Right hindlimb (tissue), 1 donor: ENCODE measurements at places on chromosomes 12 and 14.

DNA sequence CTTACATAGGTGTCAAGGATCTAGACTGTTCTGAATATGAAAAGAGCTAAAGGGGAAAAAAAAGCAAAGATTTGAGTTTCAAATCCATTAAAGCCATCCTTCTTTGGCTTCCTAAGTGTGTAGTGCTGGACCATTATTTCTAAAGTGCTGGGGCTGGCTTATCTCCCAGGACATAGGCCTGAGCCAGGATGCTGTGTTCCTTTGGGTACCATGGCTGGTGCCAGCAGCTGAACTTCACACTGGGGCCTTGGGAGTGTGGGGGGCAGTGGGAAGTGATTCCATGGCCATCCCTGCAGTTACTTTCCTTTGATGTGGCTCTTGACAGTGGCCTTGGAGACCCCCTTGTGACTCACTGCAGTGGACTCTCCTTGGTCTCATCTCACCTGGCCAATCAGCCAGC, 20.8 kb downstream of the PRMT8 start:
- no peak for DNase-seq

- DNase-seq: no peak
Observed at GRCh38 chr14:104317975-104318557, 179.7 kb downstream of the KIF26A start.

GRCh38 chr12:108078428-108078827, 50.7 kb upstream of the WSCD2 start:
- DNase-seq: no peak

DNA sequence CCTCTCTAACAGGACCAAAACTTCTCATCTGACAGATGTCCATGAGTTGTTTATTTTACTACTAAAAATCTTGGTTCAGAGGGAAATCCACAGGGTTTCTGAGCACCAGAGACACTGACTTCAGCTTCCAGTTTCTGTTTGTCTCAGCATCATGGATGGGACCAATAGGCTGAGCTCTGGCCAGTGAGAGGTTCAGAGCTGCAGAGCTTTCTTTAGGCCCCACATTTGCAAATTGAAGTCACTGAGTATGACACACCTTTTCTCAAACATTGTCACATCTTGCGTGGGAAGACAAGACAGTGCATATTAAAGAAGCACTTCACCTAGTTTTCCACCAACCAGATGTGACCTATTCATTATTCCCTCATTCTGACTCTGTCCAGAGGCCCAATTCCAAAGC, 45.2 kb downstream of the RDH12 start:
- no peak for DNase-seq

DNA sequence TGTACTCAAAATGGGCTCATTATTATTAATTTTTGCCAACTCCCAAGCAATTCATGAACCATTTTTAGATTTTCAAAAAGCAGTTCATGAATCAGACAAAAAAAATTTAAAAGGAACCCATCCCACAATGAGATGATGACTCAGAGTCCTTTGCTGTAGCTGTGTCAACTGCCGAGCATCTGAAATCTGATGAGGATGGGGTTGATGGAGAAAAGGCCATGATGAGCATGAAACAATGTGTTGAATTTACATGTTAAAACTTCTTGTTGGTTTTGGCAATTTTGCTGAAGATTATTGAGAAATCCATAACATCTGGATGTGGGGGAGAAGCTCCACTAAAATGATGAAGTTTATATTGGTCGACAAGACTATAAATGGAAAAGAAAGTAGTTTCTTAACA, 378.0 kb downstream of the FOXG1 start:
- no peak for DNase-seq

DNA sequence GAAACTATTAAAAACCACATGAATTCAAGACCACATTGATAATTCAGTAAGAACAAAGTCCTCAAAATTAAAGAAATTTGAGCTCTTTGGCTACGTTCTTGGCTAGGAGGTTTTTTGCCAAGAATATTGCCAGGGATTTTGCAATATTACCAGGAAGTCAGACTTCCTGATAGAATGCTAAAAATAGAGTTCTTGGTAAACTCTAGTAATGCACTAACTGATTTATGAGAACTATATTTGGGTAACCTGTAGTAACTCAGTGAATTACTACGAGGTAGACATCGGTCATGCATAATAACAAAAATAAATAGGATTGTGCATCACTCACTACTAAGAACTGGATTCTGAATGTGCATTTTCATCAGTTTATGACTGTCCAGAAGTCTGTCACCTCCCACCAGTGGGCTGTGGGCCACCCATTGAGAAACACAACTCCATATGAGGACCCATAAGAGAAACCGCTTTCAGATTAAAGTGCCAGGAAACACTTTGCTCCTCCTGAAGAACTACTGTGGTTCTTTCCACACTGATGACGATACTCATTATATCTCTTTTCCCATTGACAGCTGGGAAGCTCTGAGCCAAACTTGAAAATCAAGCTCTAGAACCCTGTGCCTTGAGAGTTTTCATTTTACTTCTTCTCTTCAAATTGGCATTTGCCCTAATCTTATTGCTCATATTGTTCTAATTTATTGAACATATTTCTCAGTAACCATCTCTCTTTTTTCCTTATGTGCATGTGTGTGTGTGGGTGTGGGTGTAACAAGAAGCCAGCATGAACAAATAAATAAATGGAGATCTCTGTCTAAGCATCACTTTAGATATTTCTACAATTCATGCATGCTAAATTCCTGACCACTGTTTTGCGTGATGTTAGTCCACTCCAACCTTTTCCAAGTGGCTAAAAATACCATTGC, 116.6 kb downstream of the BCL11B start:
- DNase-seq: no peak

DNA sequence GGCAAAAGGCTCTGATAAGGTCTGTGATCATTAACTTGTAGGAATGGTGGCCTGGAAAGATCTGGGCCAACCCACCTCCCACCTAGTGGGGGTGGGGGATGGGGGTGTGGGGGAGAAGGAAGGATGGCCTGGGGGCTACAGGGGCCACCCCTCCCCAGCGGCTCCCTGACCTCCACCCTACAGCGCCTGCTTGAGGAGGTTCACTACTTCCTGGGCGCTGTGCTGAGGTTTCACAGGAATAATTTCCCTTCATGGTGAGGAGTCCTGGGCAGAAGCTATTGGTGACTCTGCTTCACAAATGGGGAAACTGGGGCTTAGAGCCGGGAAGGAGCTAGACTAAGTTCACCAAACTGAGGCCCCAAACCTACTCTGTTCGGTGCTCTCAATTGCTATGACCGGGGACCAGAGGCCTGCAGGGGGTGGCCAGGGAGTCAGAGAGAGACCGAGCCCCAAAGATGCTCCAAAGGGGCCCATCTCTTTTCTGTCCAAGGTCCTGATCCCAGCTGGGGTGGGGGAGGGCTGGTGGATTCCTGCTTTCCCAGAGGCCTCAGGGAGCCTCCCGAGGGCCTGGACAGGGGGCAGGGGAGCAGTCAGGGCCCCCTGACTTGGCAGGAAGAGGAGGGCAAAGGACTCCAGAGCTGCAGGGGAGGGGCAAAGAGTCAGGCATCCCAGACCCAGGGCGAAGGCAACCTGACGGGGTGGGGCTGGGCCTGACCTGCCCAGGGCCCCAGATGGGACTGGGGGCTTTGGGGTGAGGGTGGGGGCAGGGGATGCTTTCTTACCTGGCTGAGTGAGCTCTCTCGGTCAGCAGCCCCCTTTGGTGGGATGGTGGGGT, 1.7 kb downstream of the HNF1A start:
- DNase-seq: no peak

DNA sequence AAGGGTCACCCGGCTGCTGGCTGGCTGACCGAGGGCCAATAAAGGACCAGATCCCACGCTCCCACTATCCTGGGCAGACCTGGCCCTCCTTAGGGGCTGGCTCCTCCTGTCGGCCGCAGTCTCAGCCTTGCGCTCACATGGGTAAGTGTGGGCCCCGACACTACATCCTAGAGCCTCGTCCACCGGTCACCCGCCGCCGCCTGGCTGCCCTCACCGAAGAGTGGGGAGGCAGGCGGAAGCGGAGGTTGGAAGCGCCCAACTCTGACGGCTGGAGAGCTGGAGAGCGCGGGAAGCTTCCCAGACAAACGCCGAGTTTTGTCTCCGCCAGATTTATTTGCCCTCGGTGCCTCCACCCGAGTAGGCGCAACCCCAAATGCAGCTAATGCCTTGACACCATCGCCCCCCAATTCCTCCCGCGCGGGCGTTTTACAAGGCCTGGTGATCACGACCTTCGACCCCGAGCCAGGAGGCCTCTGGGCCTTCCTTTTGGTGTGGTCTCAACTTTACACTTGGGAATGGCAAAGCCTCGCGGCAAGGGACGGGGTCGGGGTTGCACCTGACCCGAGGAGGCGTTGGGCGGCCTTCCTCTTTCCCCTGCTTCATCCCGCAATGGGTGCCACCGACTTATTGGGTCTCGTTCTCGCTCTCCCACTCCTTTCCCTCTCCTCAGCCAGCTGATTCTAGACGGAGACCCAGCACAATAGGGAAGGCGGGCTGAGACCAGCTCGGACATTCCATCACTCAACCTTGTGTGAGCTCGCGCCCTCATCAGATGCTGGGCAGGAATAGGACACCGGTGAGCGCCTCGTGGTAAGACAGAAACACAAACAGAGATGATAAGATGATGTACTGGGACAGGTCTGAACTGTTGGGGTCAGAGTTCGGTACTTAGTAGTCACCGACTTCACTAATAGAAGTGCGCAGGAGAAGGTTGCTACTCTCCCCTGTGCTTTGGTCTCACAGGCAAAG, 78.3 kb upstream of the ANO4 start:
- DNase-seq: no peak

DNA sequence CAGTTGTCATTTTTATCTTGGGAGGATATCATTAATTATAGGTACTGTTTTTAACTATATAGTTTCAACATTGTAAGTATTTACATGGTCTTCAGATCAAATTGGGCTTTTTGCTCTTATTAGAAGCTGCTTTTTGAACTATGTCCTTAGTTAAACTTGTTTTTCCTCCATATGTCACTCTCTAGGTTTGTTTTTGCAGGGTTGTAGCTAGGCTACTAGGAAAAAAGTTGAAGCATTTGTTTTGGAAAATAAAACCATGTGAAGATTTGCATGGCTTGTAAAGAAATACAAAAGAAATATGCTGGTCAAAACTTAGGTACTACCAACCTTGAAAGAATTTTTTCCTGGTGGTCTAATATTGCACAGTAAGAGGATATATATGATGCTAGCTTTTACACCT, 3.4 kb downstream of the ARID2 start:
- DNase-seq: no peak

DNA sequence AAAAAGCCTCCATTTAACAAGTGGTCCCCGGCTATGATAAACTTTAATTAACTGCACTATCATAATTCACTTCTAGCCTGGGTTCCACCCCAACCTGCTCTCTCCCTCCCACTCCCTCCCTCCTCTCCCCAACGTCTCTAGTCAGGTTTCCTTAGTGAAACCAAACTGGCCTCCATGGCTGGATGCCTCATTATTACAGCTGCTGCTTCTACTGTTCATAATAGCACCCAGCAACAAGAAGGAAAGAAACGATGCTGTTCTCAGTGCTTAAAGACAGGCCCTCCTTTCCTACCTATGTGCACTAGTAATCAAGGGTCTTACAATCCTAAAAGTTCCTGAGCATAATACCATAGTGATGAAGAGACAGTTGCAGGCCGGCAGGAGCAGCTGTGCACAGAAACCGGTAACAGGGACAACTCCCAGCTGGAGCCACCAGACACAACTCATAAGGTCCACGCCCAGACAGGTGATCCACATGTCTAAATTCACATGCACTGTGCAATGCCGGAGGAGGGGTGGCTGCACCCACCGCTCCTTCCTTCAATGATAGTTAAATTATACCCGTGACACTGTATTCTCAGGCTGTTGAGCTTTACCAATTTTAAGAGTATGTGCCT, 6.2 kb downstream of the IRF2BPL start:
- DNase-seq: no peak

DNA sequence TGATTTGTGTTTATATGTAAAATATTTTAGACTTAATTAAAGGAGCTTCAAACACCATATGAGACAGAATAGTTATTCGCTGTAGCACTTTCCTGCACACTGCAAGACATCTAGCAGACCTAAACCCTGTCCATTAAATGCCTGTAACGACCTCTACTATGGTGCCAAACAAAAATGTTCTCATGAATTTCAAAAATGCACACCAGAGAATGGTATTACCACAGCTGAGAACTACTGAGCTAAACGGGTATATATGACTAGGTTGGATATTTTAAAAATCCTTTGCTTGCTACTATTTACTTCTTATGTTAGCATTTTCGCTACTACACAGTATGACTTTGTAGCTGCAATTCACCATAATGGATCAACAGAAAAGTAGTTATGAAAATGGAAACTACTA, 34.8 kb downstream of the SPPL3 start:
- DNase-seq: no peak

- no peak for DNase-seq
Observed at GRCh38 chr12:10142976-10143589, 13.1 kb upstream of the CLEC7A start.

GRCh38 chr12:46499901-46500300, 127.3 kb upstream of the SLC38A2 start:
- no peak for DNase-seq

GRCh38 chr12:89140141-89140540, 212.2 kb downstream of the DUSP6 start:
- DNase-seq: no peak
